Amniotic stem cell (primary cell): ENCODE measurements at places on chromosomes 3 and 15.

DNA sequence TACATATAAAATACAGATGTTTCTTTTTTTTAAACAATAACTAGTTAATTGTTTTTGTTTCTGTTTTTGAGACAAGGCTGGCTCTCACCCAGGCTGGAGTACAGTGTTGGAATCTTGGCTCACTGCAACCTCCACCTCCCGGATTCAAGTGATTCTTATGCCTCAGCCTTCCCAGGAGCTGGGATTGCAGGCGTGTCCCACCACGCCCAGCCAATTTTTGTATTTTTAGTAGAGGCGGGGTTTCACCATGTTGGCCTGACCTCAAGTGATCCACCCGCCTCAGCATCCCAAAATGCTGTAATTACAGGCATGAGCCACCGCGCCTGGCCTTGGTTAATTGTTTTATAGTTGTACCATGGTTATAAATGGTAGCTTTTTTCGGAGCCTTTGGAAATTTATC lies 72.3 kb downstream of the PIAS1 start:
- no peak for DNase-seq

DNA sequence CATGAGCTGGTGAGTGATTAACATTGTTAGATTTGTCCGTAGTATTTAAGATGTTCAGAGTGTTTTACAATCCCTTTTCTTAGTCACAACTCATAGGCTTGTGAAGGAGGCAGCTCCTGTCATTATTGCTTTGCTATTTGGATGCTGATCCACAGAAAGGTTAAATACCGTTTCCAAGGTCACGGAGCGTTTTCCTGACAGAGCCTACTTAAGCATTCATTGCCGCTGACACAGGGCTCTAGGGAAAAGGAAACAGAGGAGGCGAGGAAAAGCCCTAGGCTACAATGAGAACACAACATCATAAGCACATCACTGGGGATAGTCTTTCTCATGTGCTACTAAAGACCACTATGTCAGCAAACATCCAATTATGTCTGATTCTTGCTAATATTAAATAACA lies 38.5 kb upstream of the CPB1 start:
- DNase-seq, result peak; percentile 48

DNA sequence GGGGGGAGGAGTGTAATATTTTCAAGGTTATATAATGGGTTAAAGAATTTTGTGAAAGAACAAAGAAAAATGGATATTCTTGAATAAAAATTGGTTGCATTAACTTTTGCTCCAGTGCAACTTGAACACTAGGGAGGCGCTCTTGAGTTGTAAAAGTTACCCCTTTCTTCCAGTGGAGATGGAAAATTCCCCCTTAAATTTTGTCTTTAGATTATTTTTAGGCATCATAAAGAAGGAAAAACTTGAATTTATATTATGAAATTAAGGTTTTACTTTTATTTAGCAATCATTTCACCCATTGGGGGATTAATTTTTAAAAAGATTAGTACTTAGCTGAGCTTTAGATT lies 550 bp upstream of the CHD2 start:
- DNase-seq, result no peak

GRCh38 chr3:120446891-120447668 lies 3.7 kb downstream of the FSTL1 start:
- no peak for DNase-seq

DNA sequence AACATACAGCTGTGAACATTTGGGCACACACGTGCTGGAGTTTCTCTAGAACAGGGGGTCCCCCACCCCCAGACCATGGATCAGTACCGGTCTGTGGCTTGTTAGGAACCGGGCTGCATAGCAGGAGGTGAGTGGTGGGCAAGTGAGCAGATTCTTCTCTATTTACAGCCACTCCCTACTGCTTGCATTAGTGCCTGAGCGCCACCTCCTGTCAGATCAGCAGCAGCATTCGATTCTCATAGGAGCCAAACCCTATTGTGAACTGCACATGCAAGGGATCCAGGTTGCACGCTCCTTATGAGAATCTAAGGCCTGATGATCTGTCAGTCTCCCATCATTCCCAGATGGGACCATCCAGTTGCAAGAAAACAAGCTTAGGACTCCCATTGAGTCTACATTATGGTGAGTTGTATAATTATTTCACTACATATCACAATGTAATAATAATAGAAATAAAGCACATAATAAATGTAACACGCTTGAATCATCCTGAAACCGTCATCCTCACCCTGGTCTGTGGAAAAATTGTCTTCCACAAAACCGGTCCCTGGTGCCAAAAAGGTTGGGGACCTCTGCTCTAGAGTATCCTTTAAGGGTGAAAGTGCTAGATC lies 25.8 kb downstream of the CHRM5 start:
- DNase-seq, result peak; percentile 2

DNA sequence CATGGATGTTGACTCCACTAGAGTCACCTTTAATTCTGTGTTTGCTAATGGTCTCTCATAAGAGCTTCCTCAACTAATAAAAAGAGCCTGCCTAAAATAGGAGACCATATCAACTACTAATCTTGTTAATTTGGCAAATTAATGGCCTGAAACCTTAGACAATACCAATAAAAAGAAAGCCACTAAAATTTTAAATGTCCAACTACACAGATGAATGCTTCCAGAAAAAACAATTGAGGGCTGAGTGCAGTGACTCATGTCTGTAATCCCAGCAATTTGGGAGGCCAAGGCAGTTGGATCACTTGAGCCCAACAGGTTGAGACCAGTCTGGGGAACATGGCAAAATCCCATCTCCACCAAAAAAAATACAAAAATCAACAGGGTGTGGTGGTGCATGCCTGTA lies 230.9 kb downstream of the NSUN3 start:
- no peak for DNase-seq

DNA sequence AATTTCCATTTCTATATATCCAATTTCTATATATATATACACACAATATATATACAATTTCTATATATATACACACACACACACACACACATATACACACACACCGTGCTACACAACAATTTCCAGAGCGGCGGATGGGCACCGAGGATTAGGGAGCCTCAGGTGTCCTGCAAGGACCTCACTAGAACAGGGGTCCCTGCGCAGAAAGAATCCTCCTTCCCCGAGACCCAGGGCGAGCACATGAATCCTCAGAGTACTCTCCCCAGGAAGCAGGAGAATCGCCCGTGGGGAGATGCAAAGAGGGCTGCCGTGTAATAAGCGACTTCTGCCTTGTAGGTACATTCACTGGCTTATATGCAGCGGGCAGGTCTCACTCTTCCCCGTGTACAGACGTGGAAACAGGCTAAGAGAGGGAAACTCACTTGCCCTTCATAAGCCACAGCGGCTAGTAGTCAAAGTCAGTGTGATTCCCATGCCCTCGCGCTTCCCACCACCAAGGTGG lies 467 bp downstream of the PIF1 start:
- DNase-seq, result no peak

DNA sequence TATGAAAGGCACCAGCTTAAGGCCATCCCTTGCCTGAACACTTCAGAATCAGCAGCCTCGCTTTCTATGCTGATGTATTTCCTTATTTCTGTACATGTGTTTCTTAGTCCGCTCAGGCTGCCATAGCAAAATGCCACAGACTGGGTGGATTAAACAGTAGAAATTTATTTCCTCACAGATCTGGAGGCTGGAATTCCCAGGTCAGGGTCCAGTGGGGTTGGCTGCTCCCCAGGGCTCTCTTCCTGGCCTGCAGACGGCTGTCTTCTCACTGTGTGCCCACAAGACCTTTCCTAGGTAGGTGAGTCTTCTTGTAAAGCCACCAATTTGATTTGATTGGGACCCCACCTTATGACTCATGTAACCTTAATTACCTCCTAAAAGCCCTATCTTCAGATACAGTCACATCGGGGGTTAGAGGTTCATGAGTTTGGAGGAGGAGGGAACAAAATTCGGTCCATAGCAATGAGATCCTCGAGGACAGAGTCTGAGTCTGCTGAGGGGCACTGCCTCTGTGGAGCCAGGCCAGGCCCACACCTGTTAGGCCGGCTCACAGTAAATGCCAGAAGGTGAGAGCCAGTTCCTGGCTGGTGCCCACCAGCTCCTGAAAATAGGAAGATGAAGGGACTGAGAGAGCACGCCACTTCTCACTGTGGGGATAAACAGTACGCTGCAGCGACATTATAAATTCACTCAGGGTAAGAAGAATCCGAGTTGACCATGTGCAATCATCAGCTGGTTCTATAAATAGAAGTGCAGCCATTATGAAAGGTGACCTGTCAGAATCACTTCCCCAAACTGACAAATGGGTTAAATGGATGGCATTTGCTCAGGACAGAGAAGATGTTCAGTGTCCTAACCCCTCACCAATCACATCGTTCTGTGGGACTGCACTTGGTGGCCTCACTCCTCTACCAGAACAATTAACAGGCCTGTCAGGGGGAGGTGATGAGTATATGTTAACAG lies 41.1 kb downstream of the CTXND1 start:
- DNase-seq, result no peak

DNA sequence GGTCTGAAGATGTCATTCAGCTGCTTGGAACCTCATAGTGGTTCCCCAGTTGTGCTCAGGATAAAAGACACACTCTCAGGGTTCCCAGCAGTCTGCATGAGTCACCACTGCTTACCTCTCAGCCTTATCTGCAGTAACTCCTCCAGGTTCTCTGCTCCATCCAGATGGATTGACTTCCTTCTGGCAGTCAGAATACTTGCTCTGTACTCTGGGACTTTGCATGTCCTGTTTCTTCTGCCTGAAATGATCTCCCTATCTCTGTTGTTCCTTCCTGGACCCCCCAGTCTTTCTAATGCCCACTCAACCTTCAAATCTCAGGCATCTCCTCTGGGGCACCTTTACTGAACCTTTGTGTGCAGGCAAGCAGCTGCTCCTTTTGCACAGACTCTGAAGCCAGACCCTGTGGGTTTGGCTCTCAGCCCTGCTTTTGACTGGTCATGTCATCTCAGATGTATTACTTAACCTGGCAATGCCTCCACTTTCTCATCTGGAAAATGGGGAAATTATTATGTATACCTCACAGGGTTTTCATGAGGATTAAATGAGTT lies 38.4 kb downstream of the ITPR1 start:
- DNase-seq, result no peak

- no peak for DNase-seq
Observed at GRCh38 chr15:67715170-67715569, 110.1 kb upstream of the SKOR1 start.

DNA sequence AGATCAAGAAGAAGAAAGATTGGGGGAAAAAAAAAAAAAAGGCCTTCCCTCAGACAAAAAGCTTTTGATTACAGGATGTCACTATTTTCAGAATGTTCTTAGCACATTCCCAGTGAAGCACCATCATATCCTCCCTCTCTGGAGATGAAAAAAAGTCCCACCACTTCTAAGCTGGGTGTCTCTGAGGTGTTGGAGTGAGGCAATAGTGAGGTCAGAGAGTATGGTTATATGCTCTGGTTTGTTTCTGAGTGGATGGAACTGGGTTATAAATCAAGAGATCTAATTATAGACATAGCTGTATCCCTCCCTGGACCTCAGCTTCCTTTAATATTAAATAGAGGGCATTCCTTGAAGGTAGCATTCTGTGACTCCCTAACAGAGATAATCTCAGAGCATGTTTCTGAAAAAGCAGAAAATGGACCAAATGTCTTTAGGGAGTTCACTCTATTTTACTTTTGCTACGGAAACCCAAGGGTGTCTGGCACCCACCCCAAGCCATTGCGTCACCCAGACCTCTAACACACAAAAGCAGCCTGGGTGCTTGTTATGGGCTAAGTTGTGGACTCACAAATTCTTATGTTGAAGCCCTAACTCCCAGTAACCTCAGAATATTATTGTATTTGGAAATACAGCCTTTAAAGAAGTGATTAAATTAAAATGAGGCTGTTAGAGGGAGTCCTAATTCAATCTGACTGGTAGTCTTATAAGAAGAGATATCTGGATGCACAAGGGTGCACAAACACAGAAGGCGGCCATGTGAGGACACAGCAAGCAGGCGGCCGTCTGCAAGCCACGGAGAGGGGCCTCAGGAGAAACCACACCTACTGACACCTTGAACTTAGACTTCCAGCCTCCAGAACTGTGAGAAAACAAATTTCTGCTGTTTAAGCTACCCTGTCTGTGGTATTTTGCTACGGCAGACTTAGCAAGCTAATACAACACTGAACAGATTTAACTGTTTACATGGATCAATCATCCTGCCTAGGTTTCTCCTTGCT lies 81.5 kb downstream of the MB21D2 start:
- no peak for DNase-seq

- DNase-seq, result no peak
Observed at GRCh38 chr15:101090428-101090790, 161.4 kb downstream of the CHSY1 start.

DNA sequence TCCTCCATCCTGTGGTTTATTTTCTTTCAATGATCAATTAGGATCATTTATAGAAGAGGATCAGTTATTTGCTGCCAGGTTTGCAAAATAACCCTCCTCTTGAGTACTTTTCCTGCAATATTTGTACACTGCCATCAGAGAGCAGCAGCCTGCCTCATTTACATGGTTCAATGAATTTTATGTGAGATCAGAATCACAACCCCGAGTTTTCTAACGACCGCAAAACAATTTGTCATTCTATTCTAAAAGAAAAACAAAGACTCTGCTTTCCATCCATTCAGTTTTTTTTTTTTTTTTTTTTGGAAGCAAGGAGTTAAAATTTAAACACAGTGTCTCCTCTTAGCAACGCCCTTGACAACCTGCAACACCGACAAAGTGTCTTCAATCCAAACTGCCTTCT lies 146.9 kb downstream of the RAB11A start:
- DNase-seq, result no peak

- no peak for DNase-seq
Observed at GRCh38 chr15:46309914-46310313, 675.1 kb downstream of the SQOR start.

DNA sequence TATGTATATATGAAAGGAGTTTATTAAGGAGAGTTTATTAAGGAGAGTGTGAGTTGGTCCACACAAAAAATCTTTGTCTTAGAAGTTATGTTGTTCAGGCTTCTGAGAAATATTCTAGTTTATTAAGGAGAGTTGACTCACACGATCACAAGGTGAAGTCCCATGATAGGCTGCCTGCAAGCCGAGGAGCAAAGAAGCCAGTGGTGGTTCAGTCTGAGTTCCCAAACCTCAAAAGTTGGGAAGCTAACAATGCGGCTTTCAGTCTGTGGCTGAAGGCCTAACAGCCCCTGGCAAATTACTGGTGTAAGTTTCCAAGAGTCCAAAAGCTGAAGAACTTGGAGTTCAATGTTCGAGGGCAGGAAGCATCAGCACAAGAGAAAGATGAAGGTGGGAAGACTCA lies 42.4 kb upstream of the DAZL start:
- DNase-seq, result no peak

GRCh38 chr15:96878129-96878528 lies 547.6 kb downstream of the NR2F2 start:
- DNase-seq, result no peak
